NCI-H460 (cell line): ENCODE measurements at places on chromosomes 2 and 18. TPM values are rescaled to one million over a fixed set of nuclear protein-coding genes. Genes with fewer than 3 reads are reported as not detected.

The PROKR1 gene
- total RNA-seq: not detected in 2 replicates

The UGT1A9 gene
- not detected in 2 replicates for total RNA-seq

The VWA3B gene
- total RNA-seq: not detected in 2 replicates

The SEMA4C gene
- total RNA-seq: 19.9 and 21.1 TPM in 2 replicates

The SEH1L gene
- total RNA-seq: 43.2 and 43.3 TPM in 2 replicates
